ENCODE measurements at places on chromosomes 12 and 14. TPM values are rescaled to one million over a fixed set of nuclear protein-coding genes. Genes with fewer than 3 reads are reported as not detected.

- DNase-seq, result no peak
Observed at GRCh38 chr12:78683031-78683430, 181.5 kb upstream of the SYT1 start.

- no peak for DNase-seq
Observed at GRCh38 chr14:99028521-99028920, 243.5 kb downstream of the BCL11B start.

DNA sequence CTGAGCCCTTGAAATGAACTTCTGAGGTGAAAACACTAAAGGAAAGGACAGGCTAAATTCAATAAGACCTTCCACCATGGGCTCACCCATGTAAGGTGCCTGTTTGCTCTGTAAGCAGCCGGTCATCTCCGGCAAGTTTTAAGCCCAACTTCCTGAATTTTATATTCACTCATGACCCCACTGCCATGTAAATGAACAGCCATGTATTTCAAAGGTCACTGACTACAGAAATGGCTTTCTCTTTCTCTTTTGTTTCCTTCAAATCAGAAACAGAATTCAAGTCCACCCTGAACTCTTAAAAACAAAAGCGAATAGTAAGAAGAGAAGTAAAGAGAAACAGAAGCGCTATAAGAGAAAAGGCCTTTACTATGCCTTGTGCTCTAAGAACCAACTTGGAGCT lies 61.7 kb upstream of the OVCH1 start:
- DNase-seq, result no peak

- DNase-seq, result no peak
Observed at GRCh38 chr14:98234208-98234607, 1037.8 kb downstream of the BCL11B start.

DNA sequence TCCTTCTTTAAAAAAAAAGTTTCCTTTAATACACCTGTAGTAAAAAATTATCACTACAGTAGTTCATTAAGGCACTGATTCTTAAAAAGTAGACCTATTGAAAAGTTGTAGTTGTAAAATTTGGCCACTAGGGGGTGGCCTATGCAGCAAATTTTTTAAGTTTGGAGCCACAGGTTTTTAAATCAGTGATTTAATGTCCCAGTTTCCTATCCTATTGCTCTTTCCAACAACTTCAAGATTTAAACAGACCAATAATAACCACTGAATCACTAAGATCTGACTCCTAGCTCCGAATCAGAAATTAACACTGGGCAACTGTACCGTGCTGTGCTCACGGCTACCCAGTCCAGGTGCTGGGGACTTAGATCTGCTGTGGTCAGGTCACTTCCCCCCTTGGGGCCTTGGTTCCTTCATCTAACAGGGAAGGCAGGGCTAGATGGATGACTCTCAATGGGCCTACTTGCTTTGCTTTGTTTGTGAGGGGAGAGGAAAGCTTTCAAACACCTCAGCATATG lies 279.3 kb downstream of the MED13L start:
- peak; percentile 14 for DNase-seq

- DNase-seq, result no peak
Observed at GRCh38 chr14:66709291-66709690, 201.3 kb downstream of the GPHN start.

DNA sequence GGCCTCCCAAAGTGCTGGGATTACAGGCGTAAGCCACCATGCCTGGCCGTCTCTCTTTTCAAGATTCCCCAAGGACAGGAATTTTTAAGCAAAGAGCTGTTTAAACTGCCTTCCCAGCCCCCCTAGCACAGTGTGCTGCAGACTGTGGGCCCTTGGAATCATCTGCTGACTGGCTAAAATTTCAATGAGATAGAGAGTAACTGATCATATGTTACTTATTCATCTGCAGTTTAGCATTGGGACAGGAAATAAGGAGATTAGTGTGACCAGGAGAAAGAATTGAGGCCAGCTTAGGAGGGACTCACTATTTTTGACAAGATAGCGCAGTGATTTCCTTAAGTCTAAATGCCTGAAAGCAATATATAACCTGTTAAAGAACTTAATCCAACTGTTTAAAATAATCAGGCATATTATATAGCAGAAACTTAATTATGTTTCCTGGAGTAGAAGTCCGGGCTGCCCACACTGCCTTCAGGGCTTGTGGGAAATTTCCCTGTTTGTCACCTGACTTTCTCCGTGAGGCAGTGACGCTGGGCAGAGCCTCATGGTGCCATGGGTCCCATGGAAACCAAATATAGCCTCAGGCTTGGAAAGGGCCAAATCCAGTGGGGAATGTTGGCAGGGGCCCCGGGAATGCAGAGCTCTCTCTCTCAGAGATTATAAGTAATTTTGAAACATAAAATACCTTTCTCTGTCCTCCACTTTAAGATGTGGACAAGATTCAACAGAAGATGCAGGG lies 22.8 kb upstream of the CEBPE start:
- peak; percentile 26 for DNase-seq

DNA sequence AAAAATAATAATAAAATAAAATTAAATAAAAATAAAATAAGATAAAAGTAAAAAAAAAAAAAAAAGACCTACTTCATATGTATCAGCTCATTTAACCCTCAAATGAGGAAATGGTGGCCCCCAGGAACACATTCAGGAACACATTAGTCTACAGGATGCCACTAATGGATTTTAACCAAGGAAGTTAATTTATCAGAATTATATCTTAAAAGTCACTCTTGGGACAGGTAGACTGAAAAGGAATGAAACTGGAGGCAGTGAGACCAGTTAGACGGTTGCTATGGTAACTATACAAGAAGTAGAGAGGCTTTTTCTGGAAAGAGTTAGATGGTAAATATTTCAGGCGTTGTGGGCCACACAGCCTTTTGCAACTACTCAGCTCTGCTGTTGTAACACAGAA lies 54.9 kb downstream of the SCN8A start:
- DNase-seq, result no peak

DNA sequence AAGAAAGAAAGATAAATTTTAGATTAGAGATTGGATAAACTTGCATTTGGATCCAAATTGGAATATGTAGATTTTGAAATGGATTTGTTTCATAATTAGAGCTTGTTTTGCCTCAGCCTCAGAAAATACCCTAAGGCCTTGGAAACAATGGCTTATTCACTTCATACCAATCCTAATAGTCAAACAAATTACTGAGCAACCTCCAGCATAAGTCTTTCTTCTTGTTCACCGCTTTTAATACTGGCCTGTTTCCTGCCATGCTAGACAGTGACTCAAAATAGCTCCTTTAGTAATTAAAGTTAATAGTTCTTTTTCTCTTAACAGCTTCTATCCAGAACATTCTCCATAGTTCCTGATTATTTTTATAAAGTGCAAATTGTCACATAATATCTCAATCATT lies 110.9 kb upstream of the DNM1L start:
- no peak for DNase-seq

GRCh38 chr12:943051-943450 lies 6.4 kb downstream of the RAD52 start:
- no peak for DNase-seq

DNA sequence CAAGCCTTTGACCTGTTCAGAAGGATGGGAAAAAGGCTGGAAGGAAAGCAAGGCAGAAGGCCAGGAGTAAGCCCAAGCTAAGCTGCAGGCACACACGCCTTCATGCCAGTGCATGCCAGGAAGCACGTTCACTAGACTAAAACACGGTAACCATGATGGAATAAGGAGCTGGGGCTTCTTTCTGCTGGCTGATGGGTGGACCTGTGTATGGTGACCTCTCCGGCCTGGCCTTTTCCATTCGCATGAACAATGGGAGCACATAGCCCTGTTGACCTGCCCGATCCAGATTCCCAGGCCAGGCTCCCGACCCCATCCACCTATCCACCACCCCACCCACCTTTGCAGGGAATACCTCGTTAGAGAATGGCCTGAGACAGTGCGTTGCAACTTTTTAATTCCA lies 22.8 kb downstream of the VSX2 start:
- no peak for DNase-seq

- DNase-seq, result no peak
Observed at GRCh38 chr12:121495746-121496145, 85.1 kb downstream of the KDM2B start.

DNA sequence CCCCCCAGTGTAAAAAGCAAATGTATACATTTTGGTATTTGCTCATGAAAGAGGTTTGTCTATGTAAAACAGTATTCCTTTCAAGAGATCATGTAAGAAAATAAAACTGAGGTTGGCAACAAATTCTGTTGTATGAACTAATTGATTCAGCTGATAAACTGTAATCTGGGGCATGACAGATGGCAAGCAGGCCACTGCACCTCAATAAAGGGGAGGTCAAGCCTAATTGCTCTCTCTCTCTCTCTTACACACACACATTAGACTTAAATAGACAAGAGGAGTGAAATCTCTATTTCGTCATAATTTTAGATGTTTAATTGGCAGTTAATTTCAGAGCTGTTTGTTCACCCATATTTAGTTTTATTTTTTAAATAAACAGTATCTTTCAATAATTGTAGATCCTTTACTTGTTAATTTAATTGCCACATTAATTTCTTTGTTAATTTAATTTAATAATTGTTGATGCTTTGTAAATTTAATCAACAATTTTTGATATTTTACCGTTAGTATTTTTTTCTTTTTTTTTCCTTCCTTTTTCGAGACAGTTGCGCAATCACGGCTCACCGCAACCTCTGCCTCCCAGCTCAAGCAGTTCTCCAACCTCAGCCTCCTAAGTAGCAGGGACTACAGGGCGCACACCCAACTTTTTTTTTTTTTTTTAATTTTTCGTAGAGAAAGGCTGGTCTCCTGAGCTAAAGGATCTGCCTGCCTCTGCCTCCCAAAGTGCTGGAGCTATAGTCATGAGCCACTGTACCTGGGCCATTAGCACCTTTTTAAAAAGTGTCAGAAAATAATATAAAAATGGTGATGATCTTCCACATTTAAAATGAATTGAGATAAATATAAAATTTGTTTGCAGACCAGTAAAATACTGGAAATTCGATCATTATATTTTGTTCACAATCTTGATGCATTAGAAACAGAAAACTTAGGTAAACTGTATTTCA lies 577.7 kb downstream of the SLC16A7 start:
- DNase-seq, result no peak

- no peak for DNase-seq
Observed at GRCh38 chr12:101493556-101493955, 18.4 kb downstream of the SPIC start.

DNA sequence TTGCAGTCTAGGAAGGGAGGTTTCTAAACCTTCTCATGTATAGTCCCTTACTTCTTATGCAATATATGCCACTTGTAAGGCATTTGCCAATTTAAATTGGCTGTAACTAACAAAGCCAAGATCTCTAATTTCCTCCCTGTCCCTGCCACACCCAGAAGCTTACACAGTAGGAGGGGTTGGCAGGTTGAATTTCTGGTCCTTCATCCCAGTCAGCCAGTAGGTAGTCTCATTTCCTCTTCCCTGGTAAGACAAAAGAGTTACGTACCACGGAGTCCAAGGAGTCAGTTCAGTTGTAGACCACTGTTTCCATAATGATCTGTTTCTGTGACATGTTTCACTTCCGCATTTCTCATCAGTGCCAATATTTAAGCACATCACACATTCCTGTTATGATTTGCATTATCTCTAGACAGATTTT lies 47.0 kb upstream of the PLBD1 start:
- DNase-seq, result no peak

DNA sequence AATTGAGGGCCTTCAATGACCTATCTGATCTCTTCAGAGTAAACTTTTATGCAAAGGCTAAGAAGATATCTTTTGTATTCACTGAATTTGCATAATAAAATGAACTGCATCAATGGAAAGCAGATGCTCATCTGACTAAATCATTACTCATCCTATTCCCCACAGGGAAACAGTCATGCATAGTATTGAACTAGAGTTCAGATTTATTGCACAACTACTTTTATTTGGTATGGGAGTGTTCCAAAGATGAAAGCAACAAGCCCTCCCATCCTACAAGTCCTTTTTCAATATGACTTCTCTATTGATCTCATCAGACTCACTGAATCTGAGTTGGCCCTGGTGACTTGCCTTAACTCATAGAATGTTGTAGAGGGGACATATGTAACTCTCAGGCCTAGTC lies 159.8 kb downstream of the KITLG start:
- no peak for DNase-seq

- no peak for DNase-seq
Observed at GRCh38 chr12:127041985-127042625, 1224.9 kb upstream of the TMEM132C start.

DNA sequence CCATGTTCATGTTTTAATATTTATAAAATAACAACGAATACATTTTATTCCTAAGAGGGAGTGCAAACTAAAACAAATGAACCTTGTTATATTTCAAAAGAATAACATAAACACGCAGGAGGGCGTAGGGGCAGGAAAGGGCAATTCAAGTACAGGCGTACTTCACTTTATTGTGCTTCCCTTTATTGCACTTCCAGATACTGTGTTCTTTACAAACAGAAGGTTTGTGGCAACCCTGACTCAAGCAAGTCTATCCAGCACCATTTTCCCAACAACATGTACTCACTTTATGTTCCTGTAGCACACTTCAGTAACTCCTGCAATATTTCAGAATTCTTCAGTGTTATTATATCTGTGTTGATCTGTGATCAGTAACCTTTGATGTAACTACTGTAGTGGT lies 84.6 kb upstream of the PLEKHA5 start:
- DNase-seq, result peak; percentile 19

GRCh38 chr12:121550974-121551634 lies 29.7 kb downstream of the KDM2B start:
- DNase-seq, result no peak

GRCh38 chr14:23695664-23695999 lies 59.5 kb downstream of the DHRS2 start:
- no peak for DNase-seq

- no peak for DNase-seq
Observed at GRCh38 chr14:66085224-66085623, 400.9 kb upstream of the CCDC196 start.

GRCh38 chr14:28121512-28122297 lies 644.9 kb upstream of the FOXG1 start:
- no peak for DNase-seq

- DNase-seq, result no peak
Observed at GRCh38 chr12:114500775-114501473, 95.0 kb upstream of the TBX5 start.

GRCh38 chr14:69943084-69943780 lies 64.0 kb downstream of the SMOC1 start:
- DNase-seq, result no peak

Gene PRIMA1
- total RNA-seq, result 3.0 TPM

Gene PPP1R36
- 9.5 TPM for total RNA-seq

Gene RNASE4
- 74.5 TPM for total RNA-seq

Gene JKAMP
- total RNA-seq, result 66.8 TPM

Gene RGS6
- total RNA-seq, result not detected

Gene IAPP
- not detected for total RNA-seq

Gene OR6C2
- total RNA-seq, result not detected

Gene CLEC6A
- not detected for total RNA-seq

Gene CLEC7A
- total RNA-seq, result 5.2 TPM

Gene GPRC5D
- total RNA-seq, result not detected

Gene ASPG
- 20.3 TPM for total RNA-seq

Gene IL31
- not detected for total RNA-seq
